ENCODE measurements at places on chromosomes 12 and 14.
A peak's percentile ranks its signal among the peaks of the same experiment; 100 is the strongest.

DNA sequence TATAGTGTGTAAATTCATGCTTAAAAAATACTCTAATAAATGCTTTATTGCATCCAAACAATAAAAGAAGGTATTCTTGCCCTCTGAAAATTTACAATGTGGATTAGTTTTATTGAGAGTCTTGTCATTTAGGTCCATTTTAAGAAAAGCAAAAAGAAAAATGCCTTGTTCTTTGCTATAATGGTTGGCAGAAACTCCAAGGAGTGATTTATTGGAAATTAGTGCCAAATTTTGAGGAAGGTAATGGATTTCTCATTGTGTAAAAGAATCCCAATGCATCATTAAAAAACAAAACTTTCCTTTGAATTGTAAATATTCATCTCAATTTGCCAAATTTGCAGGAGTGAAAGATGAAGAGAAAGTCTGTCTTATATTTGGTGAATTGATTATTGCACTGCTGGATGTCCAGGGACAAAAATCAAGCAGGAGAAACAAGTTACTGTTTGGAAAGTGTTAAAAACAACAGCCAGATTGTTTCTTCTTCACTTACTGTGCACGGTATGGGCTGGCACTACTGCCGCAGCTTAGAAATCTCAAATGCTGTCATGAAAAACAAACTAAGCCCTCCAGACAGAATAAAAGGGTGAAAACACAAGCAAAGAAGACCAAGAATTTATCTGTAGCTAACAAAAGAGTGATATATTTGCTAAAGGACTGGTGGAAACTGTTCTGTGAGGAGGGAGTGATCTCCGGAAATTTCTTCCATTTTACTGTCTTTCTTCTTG is 511.7 kb downstream of the TMTC2 start:
- no peak for DNase-seq

GRCh38 chr14:21017528-21018245 is 7.2 kb downstream of the NDRG2 start:
- DNase-seq = no peak

GRCh38 chr12:2501464-2502191 is 293.1 kb upstream of the FKBP4 start:
- DNase-seq = peak; percentile 53

- no peak for DNase-seq
Observed at GRCh38 chr12:2467447-2468195, 327.1 kb upstream of the FKBP4 start.

DNA sequence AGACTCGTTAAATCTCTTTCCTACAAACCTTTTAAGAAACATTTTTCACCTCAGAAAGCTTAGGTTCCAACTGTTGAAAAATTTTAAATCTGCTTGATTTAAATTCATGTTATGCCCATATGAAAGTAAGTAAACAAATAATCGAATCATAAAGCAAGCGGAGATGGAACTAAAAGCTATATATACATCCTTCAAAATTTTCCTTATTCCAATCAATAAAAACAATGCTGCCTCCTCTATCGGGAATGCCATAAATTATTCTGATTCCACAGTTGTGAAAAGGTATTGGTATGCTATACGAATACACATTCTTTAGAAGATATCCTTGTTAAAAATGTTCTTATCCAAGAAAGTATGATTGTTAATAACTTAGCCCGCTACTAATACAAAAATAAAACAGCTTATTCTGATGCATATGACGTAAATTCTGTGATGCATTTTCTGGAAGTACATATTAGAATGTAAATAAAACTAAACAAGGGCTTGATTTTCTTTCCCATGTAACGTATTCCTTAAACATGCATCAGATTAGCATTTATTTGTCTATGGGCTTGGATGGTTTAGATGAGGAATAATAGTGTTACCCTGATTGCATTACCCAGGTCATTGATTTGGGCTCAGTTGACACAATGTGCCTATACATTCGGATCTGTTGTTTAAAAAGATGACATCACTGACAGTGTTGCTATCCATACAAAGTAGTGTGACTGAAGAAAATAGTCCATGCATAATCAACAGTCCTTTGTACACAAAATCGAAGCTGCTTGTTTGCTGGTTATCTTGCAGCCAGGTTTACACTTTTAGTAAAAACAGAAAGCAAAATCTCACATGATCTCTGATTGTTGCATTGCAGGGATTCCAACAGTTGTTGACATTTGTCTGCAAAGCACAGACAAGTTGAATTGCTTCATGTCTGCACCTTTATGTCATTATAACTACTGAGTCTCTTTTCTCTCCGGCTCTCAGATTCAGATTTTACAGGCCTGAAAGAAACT is 656 bp upstream of the DTD2 start:
- DNase-seq = no peak

GRCh38 chr12:56927281-56927680 is 6.9 kb downstream of the SDR9C7 start:
- DNase-seq = no peak

DNA sequence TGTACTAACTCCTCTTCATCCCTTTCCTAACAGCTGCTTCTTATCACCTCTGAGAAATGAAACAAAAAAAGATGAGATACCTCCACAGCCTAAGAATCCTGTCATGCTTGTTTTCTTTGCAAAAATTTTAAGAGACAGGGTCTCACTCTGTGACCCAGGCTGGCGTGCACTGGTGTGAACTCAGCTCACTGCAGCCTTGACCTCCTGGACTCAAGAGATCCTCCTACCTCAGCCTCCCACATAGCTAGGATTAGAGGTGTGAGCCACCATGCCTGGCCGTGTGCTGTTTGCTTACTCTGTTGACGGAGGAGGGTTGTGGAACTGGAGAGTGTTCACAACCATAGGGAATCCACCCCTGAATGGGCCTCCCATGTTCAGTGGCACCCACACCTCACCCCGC is 16.2 kb downstream of the CSRNP2 start:
- DNase-seq = no peak

DNA sequence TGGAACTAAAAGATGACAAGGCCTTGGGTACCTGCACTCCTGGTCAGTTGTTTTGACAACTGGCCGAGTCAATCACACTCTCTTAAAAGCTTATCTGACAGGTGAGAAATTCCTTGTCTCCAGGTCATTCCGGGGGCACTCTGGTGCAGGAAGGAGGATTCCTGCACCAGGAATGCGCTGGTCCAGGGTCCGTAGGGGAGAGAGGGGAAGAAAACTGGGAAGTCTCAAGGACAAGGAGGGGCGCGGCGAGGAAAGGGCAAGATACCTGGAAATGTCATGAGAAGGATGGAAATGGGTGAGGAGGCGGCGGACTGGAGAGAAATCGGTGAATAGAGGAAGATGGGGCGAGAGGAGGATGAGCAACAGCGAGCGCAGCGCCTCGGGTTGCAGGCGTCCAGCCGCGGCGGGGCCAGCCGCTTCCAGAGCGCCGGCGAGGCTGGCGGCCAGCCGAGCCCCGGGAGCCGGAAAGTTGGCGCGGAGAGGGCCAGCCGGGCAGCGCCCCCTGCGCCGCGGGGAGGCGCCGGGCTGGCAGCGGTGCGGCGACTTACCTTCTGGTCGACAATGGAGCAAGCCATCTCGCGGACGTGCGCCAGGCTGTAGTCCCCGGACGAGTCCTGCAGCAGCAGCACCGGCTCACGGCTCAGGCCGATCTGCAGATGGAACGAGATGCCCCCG is 809 bp downstream of the PRKD1 start:
- peak; percentile 45 for DNase-seq

All from hepatic stellate cell (primary cell).